ENCODE measurements at places on chromosomes 5 and 9.
A peak's percentile ranks its signal among the peaks of the same experiment; 100 is the strongest.

DNA sequence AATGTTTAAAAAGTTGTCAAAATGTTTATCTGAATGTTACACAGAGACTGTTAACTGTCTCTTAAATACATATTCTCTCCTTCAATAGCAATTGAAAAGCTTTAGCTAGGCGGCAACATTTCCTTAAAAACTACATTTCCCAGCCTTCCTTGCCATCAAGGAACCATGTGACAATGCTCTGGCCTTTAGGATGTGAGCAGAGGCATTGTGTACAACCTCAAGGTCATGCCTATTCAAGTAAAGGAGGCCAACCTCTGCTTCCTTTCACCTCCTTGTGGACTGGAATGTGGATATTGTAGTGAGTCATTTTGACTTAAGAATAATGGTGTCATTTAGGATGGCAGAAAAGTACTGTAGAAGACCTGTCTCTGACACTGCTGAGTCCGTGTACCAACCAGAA, 23.7 kb upstream of the MROH2B start:
- no peak for DNase-seq

- DNase-seq, result no peak
Observed at GRCh38 chr5:1212271-1212670, 10.9 kb downstream of the SLC6A19 start.

- no peak for DNase-seq
Observed at GRCh38 chr9:16135968-16136367, 583.1 kb downstream of the CCDC171 start.

- DNase-seq, result no peak
Observed at GRCh38 chr5:137254119-137255090, 244.7 kb downstream of the SPOCK1 start.

GRCh38 chr9:36162211-36162738, 6.9 kb upstream of the CCIN start:
- no peak for DNase-seq

DNA sequence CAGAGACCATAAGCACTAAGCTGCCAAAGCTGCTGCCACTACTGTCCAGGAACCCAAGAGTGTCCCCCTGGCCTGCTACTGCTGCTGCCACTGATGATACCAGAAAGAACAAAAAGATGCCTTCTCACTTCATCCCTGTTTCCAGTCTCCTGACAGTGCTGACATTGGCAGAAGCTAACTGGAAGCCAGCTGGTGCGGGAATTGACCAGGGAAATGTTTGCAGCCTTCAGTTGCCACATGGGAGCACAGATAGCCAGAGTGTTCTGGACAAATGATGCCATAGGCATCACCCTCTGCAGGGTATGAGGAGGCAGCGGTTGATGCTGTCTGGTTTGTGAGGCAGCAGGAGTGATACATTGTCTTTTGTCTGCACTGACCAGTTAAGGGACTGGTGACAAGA, 258.4 kb downstream of the ZSWIM6 start:
- DNase-seq, result no peak

- DNase-seq, result no peak
Observed at GRCh38 chr9:95108777-95109176, 208.7 kb downstream of the FANCC start.

DNA sequence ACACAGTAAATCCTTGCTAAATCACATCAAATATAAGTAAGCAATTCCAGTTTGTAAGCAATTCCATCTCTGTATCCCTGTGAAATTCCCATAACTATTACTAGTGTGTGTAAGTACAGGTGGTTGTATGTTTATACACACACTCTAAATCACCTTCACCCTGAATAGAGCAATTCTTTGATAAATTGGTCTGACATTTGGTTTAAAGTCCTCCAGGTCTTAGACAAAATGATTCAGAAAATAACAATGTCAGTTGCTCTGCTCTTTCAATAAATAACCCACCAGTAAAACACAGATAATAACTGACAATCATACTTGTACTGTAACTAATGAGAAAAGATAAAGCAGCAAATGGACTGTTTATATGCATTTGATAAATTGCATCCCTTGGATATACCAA, 226.3 kb downstream of the SPOCK1 start:
- no peak for DNase-seq

- no peak for DNase-seq
Observed at GRCh38 chr5:172852490-172853354, 18.7 kb downstream of the ERGIC1 start.

GRCh38 chr5:171418982-171419687, at the start of gene FGF18:
FGF18 (plus strand) TSS chr5:171419647; CDS start chr5:171420200, 553 bp downstream.
- DNase-seq, result peak; percentile 14

DNA sequence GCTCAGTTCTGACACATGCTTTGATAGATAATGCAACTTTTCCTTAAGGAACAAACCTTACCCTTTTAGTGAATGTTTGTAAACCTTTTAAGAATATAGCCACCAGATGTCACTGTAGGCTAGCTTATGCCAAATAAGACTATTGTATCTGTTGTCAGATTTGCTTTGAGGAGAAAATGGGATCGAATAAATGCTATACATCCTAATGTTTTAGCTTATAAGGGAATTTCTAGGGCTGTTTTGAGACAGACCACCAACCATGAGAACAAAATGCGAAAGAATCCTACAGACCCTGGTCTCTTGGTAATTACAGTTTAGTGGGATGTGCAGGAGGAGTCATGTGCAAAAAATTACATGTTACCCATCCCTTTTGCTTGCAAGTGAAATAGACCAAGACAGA, 127.6 kb upstream of the NMUR2 start:
- peak; percentile 39 for DNase-seq

All from NCI-H510A treated with DMSO at 0.1 percent for 48 hours (cell line).